ENCODE measurements at places on chromosomes 7 and 10. TPM values are rescaled to one million over a fixed set of nuclear protein-coding genes. Genes with fewer than 3 reads are reported as not detected.

DGKI gene
- 0.01 TPM for polyA plus RNA-seq

USP54 gene
- polyA plus RNA-seq: 0.71 TPM

WNT8B gene
- 0.14 TPM for polyA plus RNA-seq

BAIAP2L1 gene
- polyA plus RNA-seq: 0.85 TPM

DNA sequence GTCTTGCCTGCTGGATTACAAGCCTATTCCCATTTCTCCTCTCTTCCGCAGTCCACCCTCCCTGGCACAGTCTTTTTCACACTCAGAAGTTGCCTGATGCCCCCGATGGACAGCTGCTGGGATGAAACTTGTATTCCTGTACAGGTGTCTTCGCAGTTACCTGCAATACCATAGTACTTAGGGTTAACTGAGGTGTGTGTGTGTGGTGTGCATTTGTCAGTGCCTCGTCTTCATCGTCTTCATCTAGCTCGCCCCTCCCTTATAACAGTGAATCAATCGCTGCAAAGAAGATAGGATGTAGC is 11.0 kb downstream of the NXPH1 start:
- H3K27ac ChIP-seq: no peak overlapping the region
- no peak for DNase-seq
- peaks cover 4% of the 10 kb centered on the region for H3K36me3 ChIP-seq
- H3K4me3 ChIP-seq: no peak overlapping the region
- H3K4me1 ChIP-seq: peaks cover 25% of the 10 kb centered on the region
- H3K27me3 ChIP-seq: peaks cover 57% of the 10 kb centered on the region

GRCh38 chr7:44292876-44293560 is 32.4 kb downstream of the CAMK2B start:
- H3K36me3 ChIP-seq: no peaks in the 10 kb centered on the region
- DNase-seq: no peak
- H3K27me3 ChIP-seq: peaks cover 15% of the 10 kb centered on the region
- no peaks in the 10 kb centered on the region for H3K4me1 ChIP-seq
- H3K27ac ChIP-seq: no peak overlapping the region

- H3K36me3 ChIP-seq: peaks cover 10% of the 10 kb centered on the region
- no peak for DNase-seq
Observed at GRCh38 chr7:156811706-156812105, 81.3 kb downstream of the LMBR1 start.

- peaks cover 16% of the 10 kb centered on the region for H3K27me3 ChIP-seq
- no peak overlapping the region for H3K4me3 ChIP-seq
- H3K36me3 ChIP-seq: no peaks in the 10 kb centered on the region
- no peak overlapping the region for H3K27ac ChIP-seq
- no peak for DNase-seq
Observed at GRCh38 chr10:131760416-131761166, 140.2 kb upstream of the PPP2R2D start.
